Fibroblast of pulmonary artery (primary cell): ENCODE measurements at places on chromosomes 6 and 20.

GRCh38 chr6:80235647-80236046 lies 129.2 kb downstream of the BCKDHB start:
- DNase-seq = no peak

GRCh38 chr6:110852773-110853172 lies 21.8 kb upstream of the AMD1 start:
- DNase-seq = no peak

DNA sequence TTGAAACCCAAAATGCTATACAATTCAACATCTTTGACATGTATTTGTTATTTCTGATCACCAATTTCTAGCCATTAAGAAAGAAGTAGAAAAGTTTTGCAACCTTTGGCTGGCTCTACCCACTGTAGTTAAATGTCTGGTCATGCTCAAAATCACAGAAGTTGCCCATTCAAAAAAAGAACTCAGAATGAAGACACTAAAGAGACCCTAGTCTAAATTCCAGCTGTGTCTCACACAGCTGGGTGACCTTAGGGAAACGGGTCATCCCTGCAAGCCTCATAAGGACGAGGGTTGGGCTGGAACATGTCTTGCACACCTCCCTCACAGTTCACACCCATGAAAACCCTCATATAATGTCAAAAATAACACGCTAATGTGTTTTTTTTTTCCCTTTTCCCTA lies 10.3 kb downstream of the FOXQ1 start:
- no peak for DNase-seq

DNA sequence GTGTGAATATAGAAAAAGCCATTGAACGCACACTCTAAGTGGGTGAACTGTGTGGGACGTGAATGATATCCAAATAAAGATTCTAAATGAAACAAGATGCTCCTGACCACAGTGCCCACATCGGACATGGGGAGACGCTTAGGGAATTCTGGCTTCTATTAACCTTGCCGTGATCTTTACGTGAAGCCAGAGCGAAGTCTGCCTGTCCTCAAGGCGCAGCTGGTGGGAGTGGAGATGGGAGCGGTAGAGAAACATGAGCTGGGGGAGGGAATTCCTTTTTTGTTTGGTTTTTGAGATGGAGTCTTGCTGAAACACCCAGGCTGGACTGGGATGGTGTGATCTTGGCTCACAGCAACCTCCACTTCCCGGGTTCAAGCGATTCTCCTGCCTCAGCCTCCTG lies 46.0 kb downstream of the VSTM2L start:
- DNase-seq = no peak

DNA sequence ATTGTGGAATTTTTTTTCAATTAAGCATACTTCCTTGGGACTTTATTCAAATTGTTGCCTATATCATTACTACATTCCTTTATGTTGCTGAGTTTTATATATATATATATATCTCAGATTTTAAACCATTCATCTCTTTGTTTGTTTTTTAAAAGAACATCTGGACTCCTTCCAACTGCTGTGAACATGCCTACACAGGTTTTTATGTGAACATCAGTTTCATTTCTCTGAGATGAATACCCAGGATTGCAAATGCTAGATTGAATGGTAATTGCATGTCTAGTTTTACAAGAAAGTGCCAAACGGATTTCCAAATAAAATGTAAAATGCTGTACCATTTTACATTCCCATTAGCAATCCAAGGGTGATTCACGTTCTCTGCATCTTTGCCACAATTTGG lies 1289.3 kb downstream of the HACE1 start:
- no peak for DNase-seq

DNA sequence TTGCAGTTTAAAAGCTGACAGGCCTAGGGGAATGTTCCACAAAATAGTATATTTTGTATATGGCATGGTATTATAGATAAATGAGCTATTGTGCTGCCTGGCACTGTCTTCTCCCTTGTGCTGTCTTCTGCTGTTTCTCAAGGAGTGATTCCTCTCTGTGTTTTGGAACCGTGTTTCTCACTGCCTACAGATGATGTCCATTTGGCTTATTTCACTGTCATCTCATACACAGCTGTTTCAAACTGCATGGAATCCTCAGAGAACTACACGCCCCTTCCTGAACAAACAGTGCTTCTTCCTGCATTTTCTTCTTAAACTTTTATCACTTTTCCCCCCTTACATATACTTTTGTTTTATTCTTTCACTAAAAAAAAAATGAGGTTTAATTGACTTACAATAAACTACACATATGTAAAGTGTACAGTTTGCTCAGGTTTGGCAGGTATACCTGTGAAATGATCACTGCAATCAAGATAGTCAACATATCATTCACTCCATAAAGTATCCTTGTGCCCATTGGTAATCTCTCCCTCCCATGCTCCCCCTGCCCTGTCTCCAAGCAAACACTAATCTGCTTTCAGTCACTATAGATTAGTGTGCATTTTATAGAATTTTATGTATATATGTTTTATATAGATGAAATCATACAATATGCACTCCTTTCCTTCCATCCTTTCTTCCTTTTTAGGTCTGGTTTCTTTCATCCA lies 43.0 kb downstream of the CBFA2T2 start:
- peak; percentile 59 for DNase-seq

DNA sequence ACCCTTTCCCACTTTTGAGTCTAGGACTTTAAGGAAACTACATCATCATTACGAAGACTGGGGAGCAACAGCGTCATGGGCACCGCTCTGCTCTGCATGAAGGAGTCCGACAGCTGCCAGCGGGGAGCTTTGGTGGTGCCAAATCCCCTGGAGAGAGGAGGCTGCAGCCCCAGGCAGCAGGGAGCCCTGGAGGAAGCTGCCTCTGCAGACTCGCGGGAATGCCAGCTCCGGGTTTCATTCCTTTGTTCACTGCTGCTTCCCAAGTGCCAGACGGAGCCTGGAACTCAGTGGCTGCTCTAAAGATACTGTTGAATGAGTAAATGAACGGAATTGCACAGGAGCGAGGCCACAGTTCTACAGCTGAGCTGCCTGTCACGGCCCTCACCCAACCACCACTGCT lies 196.5 kb upstream of the THBS2 start:
- no peak for DNase-seq

GRCh38 chr20:44282192-44282591 lies 28.8 kb downstream of the FITM2 start:
- no peak for DNase-seq

DNA sequence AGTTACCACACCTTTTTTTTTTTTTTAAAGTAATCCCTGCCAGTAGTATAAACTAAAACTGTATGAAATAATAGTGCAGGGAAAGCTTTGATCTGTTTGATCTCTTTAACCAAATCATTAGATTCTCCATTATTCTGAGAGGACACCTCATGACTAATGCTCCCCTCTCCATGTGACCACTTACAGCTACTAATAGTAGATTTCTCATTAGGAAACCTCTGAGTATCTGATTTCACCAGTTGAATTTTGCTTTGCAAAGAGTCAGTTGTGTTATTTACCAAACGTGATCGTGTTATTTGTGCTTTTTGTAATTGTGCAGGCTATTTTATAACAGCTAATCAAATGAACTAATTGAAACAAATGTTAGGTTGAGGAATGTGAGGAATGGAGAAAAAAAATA lies 12.5 kb downstream of the CASP8AP2 start:
- no peak for DNase-seq

- DNase-seq = no peak
Observed at GRCh38 chr20:35606127-35606526, 9.5 kb upstream of the SPAG4 start.

- DNase-seq = peak; percentile 95
Observed at GRCh38 chr6:53544470-53545308, at the start of gene GCLC. GCLC (minus strand) TSS chr6:53545101; CDS start chr6:53544645, 456 bp downstream.

DNA sequence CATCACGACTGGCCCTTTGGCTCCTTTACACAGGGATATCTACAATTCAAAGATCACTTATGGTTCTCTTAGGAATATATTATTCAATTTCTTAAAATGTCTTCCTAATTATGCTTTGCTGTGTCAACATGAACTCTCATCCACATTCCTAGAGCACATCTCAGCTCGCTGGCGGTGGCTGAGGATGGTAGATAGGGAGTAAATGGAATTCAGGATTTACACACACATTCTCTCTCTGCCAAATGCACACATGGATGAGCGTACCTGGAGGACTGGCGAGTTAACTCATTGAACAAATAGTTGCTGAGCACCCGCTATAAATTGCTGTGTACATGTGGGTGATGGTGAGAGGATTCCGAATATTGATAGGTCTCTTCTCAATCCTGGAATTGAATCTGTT lies 4.8 kb upstream of the MRPS10 start:
- DNase-seq = no peak

- DNase-seq = peak; percentile 90
Observed at GRCh38 chr6:158649289-158650143, at the start of gene SYTL3. SYTL3 (plus strand) TSS chr6:158650054; CDS start chr6:158663269, 13,215 bp downstream.

DNA sequence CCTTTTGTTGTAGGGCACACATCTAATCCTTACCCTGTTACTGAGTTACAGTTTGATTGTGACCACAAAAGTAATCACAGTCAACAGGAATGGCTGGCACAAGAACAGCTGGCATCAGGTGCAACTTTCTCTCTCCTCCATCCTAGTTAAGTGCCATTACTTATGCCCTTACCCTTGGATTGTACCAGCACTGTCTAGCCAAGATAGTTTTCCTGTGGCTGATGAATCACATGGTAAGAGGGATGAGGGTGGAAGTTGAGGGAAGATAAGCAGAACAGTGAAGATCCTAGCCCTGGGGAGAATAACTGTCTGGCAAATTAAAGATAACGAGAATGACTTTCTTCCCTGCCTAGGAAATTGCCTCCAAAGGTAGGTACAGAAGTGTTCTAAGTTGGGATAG lies 42.0 kb downstream of the RNF217 start:
- DNase-seq = no peak

DNA sequence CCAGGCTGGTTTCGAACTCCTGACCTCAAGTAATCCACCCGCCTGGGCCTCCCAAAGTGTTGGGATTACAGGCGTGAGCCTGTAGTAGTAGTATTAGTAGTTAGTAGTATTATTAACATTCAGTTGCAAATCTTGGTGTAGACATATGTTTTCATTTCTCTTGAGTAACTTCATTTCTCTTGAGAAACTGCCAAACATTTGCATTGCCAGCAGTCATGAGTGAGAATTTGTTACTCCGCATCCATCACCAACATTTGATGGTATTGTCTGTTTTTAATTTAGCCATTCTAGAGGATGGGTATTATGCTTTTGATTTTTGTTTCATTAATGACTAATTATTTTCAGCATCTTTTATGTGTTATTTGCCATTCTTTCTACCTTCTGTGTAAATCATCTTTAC lies 1.5 kb upstream of the ERVFRD-1 start:
- DNase-seq = peak; percentile 23

GRCh38 chr20:5834436-5835005 lies 84.3 kb downstream of the SHLD1 start:
- no peak for DNase-seq

- no peak for DNase-seq
Observed at GRCh38 chr20:31909253-31910070, 39.0 kb downstream of the TTLL9 start.

GRCh38 chr6:121297694-121298093 lies 36.6 kb downstream of the TBC1D32 start:
- DNase-seq = peak; percentile 49

DNA sequence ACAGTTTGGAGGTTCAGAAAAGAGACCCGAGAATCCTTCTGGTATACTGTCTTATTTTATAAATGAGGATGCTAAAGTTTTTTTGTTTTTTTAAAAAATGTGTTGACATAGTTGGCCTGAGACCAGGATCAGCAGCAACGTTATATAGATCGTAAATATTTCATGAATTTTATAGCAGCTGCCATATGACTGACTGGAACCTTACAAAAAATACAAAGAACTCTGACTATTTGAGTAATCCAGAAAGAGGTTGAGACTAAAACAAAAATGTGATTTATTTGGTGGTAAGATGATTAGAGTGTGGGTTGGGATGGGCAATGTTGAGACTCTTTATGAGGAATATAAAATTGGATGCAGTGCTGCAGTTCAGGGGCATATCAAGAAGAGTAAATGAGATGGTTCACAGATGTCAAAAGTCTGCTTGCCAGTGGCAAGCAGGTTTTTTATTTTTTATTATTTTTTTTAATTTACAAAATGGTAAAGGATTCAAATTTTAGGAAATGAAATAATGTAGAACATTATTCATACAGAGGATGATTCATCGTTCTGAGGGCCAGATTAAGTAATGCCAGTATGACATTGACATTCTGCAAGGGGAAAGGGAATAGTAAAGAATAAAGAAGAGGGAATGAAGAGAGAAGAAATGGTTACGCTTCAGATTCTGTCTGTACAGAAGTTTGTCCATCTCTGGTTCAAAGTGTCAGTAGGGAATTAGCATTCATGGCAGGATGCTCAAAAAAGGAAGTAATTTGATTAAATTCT lies 58.5 kb downstream of the SCAF8 start:
- peak; percentile 56 for DNase-seq

DNA sequence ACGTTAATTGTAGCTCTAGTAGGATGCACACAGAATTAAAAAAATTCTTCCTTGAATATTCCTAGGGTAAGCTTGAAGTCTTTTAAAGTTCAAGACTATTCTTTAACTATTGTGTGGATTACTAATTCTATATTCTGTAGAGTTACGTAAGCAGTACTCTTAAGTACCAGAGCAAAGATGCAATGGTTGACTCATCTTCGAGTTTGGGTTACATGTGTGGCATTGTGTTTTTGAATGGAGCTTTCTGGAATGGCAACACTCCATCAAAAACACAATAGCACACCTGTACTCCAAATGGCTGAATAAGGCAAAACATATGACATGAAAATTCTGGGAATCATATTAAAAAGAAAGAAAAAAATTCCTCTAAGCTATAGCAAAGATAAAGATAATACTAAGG lies 33.5 kb upstream of the CEP162 start:
- DNase-seq = no peak

DNA sequence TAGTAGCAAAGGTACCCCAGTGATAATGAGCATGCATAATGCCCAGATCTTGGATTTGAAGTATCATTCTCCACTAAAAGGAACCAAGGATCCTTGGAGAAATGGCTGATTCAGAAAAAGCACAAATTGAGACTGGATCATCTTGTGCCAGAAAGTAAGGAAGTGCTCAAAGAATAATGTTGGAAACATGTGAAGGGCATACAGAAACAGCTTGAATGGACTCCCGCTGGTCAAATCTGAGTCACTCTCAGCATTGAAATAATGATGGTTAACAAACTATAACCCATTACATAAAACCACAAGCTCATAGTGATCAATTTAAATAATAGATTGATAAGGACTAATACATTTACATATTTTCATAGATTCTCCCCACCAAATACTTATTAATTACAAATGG lies 3.6 kb upstream of the OSTM1 start:
- no peak for DNase-seq

GRCh38 chr6:18101271-18101670 lies 21.2 kb downstream of the NHLRC1 start:
- peak; percentile 19 for DNase-seq

- DNase-seq = peak; percentile 65
Observed at GRCh38 chr20:51700809-51701285, 67.3 kb downstream of the ATP9A start.

DNA sequence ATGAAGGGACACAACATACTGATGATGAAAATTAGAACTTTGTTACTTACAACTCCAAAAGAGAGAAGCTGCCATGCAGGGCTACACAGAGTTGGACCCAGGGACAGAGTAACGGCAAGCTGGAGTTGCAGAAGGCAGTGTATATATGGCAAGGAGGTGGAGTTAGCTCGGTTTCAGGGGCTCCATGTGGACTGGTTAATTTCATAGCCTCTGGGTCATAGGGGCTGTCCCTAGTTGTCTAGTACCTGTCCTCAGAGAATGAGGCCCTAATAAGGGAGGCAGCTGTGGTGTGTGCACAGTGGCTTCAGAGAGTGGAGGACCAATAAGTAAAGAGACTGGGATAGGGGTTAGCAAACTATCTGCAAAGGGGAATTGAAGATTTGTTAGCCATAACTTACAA lies 7.9 kb upstream of the ZSCAN12 start:
- no peak for DNase-seq
